ENCODE measurements at places on chromosomes 6 and 20.

GRCh38 chr6:106715922-106716321 is 86.5 kb downstream of the QRSL1 start:
- DNase-seq = no peak

DNA sequence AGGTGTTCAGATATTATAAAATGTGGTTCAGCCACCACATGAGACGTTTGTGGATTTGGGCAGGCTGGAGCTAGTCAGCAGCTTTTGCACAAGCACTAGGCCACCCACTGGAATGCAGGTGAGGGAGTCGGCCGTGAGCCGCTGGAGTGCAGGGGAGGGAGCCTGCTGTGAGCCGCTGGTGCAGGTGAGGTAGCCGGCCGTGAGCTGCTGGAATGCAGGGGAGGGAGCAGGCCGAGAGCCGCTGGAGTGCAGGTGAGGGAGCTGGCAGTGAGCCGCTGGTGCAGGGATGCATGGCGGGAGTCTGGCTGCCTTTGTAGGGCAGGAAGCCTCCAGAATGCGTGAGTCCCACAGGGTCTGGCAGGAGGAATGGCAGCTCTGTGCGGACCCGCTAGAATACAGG is 1907.6 kb upstream of the DEFB115 start:
- DNase-seq = no peak

GRCh38 chr20:1669304-1669703 is 11.7 kb upstream of the SIRPG start:
- no peak for DNase-seq

- DNase-seq = no peak
Measured at GRCh38 chr6:157967020-157967419, 14.6 kb upstream of the SYNJ2 start.

DNA sequence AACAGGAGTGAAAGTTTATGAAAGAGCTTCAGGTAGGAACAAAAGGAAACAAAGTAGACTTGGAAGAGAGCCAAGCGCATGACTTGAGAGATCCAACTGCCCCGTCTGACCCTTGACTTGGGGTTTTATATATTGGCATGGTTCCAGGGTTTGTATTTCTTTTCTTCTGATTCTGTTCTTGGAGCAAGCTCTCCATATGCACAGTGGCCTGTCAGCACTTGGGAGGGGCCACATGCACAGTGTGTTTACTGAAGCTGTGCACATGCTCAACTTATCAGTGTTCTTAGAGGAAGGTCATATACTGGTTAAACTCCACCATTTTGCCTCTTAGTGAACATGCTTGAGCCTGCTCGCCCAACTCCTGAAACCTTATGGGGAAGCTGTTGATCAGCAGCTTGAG is 953.7 kb downstream of the TFAP2A start:
- no peak for DNase-seq

- DNase-seq = no peak
Measured at GRCh38 chr20:47665221-47665991, 119.9 kb downstream of the SULF2 start.

GRCh38 chr6:132513831-132514545 is 1.1 kb upstream of the STX7 start:
- no peak for DNase-seq

DNA sequence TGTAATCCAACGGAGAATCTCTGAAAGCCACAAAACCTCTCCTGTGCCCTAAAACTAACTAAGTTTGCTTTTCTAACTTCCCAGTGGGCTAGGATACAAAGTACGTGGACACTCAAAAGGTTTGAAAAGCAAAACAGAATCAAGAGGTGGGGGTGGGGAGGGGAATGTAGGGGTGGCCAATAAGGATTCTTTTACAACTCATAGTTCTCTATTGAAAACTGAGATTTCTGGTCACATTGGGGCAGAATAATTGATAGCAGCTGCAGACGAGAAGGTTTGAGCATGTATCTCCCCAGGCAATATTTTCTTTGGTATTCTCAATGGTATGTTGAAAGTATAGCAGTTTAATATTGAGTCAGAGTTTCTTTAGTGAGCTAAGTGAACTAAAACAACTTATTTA is 376.7 kb upstream of the CITED2 start:
- DNase-seq = no peak

GRCh38 chr6:85675030-85675819 is 32.5 kb upstream of the SYNCRIP start:
- DNase-seq = no peak

- no peak for DNase-seq
Measured at GRCh38 chr6:160039441-160039840, 70.6 kb downstream of the IGF2R start.

- DNase-seq = no peak
Measured at GRCh38 chr20:32155017-32155981, 45.8 kb downstream of the TM9SF4 start.

- no peak for DNase-seq
Measured at GRCh38 chr6:63584566-63584965, 12.3 kb downstream of the LOC128125822 start.

GRCh38 chr6:44712353-44713111 is 325.0 kb downstream of the CDC5L start:
- DNase-seq = no peak

DNA sequence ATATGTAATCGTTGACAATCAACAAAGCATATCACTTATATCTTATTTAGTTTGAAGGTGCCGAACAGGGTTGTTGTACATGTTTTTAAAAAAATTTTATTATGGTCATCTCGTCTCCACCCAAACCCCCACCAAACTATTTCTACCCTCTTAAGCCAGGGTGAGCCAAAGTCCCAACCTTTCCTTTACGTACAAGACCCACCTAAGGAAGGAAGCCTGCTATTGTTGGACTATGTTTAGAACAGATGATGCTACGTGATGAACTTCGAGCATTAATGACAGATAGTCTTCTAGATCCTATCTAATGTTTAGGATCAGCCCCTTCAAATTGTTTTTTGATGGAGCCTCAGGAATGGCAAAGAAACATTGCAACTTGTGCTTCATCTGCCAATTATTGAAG is 44.4 kb downstream of the CLIC5 start:
- DNase-seq = no peak

GRCh38 chr6:101537753-101538316 is 144.3 kb downstream of the GRIK2 start:
- DNase-seq = no peak

DNA sequence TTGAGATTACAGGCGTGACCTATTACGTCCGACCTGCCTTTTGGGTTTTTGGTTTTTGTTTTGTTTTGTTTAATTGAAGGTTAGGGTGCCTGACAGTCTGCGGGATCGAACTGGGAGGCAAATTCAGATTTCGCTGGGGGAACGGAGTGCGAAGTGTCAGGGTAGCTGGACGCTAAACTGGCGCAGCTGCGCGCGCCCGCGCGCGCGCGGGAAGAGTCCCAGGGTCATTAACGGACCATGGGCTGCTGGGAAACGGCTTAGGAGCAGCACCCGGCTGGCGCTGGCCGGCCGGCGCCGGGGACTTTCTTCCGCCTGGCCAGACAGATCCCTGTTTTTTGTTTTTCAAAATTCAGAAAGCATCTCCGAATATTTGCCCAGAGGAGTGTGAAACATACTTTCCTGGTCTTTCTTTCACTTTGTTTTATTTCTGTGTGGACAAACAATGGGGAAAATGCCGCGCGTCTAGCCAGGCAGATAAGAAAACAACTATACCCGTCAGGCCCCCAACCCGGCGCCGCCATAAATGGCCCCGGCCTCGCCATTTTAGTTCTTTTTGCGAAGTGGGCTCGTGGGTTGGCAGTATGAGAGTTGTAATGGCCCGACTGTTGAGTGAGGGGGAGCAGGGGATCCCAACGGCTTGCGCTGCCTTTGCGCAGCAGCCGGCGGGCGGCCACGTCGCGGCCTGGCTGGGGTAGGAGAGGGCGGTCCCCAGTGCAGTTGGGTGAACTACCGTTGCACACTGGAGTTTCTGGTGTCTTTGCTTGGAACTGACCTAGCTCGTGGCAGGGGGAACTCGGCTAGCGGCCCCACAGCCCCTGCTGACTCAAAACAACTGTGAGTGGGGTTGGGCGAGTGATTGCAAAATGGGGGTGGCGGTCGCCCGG is 7.1 kb downstream of the HSPA1B start:
- peak; percentile 66 for DNase-seq

GRCh38 chr6:121896363-121896762 is 460.9 kb downstream of the GJA1 start:
- no peak for DNase-seq

GRCh38 chr6:159085396-159085895 is 40.7 kb upstream of the TAGAP start:
- DNase-seq = no peak

- no peak for DNase-seq
Measured at GRCh38 chr6:109925075-109925474, 53.0 kb upstream of the GPR6 start.

- no peak for DNase-seq
Measured at GRCh38 chr6:6248651-6249050, 71.8 kb downstream of the F13A1 start.

DNA sequence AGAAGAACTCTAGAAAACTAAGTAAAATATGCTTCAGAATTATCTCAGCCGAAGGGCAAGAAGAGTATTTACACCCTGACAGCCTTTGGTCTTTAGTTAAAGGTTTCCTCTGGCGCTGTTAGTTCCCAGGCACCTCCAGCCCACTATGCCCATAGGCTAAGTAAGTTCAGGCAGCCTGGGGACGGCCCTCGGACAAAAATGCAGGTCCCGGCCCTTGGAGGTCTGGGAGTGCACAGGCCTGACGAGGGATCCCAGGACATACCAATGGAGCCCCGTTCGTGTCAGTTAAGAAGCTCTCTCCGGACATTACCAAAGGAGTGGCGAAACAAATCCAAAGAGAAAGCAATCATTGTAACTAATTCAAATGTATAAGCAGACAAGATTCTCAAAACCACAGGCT is 311.8 kb downstream of the CD83 start:
- DNase-seq = no peak

GRCh38 chr6:161001421-161001820 is 9.9 kb downstream of the MAP3K4 start:
- DNase-seq = no peak

DNA sequence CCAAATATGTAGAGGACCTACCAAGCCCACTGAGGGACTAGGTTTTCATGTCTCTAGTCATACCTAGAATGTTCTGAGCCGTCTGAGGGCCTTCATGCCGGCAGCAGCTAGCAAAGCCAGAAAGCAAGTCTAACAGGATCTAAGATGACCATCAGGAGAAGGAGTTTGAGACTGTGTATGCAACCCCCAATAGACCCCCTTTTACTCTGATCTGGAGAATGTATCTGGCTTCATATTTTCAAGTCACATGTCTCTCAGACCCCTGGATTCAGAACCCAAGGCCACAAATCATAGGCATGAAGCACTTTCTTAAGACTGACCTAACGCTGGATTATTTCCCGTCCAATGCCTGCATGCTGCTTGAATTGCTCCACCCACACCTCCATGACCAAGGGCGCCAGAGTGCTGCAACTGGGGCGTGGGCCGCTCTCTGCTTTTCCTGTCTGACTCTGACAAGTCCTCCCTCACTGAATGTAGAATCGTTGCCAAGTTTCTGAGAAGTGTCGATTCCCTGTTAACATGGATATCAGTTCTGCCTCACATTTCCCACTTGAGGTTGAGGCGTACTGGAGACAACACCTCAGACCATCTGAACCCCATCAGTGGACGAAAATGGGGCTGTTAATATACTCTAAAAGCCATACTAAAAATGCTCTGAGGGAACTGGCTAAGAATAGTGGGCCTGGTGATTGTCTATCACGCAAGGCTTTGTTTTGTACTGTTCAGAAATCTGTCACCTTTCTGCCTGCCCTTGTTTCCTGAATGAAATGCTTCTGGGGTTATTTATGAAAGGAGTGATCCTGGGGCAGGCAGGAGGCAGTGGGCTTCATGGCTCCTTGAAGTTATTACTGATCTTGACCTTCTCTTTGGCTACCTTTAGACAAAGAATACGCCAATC is 23.9 kb upstream of the ASXL1 start:
- DNase-seq = peak; percentile 21

DNA sequence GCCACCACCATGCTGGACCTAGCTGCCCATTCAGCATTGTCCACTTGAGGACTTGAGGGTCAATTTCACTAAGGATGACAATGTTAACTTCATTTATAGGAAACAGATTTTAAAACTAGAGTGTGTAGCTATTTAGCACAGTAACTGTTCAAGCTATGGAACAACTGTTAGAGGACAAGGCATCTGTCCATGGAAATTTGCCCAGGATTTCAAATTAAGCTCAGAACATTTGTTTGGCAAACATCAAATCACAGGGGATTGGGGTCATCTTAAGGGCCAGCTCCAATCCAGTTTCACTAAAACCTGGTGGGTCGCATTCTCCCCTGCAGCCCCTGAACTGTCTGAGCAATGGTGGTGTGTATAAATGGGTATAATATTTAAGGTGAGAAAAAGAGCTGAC is 35.1 kb downstream of the PM20D2 start:
- DNase-seq = no peak

DNA sequence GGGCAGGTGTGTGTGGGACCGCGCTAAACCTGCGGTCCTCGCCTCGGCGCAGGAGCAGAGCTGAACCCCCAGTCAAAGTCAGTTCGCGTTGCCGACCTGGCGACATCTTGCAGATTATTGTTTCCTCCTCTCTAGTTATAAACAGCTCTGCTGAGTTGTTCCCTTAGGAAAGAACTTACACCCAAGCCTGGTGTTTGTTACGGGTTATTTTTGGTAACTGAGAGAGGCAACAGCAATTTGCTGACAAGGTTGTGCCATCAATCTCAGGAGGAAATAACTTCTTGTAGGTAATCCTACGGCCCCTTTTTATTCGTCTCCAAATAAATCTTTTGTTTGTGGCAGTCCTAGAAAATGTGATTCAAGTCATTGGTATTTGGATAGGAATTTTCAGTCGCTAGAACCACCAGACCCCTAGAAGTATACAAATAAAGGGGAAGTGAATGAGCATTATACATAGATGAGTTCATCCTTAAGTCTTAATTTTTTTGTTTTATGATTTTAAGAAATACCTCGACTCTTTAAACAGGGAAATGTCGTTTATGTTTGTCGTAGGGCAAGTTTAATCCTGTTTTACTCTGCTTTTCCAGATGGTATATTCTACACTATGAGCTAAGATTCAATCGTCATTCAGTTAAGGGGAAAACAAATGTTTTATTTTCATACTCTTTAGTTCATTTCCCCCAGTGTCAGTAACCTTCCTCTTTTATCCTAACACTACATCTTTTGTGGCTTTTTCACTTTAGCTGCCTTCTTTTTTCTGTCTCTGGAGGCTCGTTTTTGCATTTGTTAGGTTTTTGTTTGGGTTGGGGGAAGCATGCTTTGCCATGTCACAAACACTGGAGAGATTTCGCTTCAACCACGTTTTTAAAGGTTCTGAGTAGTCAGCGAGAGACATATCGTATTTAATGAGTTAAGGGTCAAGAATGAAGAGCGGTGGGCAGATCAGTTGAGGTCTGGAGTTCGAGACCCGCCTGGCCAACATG is 1.2 kb downstream of the PM20D2 start:
- DNase-seq = no peak
